Stimulated activated CD4-positive, alpha-beta T cell treated with anti-CD3 and anti-CD28 coated beads, TNF-alpha, amount 100 ng/mL, for 1 hour (primary cell): ENCODE measurements at places on chromosomes 5 and 9.

DNA sequence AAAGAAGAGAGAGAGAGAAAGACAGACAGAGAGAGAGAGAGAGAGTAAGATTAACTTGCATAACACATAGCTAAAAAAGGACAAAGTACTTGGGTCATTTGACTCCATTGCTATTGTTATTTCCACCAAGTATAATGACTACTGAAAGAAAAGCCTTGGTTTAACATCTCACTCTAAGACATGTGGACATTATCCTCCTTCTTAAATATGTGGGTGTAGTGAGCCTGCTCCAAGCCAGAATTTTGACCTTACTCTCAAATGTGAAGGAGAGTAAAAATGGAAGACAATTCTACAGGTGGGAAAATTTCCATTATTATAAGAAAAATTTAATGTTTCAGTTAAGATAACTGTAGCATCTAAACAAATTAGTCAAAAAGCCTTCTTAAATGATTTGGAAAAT lies 8.5 kb upstream of the MARCOL start:
- DNase-seq, result no peak

DNA sequence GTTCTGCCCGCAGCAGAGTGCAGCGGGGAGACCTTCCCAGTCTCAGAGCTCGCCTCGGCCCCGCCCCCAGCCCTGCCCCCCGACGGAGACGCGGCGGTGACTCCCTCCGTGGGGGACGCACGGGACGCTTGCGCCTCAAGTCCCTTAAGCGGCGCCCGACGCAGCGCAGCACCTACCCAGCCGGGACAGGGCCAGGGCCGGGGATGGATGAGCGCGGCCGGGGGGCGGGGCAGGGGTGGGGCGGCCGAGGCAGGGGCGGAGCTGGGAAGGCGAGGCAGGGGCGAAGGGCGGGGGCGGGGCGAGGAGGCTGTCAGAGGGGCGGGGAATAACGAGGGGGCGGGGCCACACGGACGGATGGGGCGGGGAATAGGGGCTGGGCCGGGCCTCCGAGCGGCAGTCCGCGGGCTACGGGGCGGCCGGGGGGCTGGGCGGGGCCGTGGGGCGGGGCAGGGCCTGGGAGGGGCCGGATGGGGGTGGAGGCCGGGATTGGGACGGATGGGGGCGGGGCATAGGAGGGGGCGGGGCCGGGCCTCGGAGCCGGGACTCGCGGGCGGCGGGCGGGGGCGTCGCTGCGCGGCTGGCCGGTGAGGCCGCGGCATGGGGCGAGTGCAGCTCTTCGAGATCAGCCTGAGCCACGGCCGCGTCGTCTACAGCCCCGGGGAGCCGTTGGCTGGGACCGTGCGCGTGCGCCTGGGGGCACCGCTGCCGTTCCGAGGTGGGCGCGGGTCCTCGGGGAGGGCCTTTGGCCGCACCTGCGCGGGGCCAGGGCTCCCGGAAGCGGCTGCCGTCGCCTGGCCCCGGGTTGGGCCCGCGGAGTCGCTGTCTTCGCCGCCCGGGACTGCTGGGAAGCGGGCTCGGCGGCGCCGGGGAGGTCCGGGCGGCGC lies at the start of gene ARRDC1:
TSS of gene ARRDC1 (plus strand) at position 566 of the 884 bp plus-strand sequence. CDS start at position 598, 32 bp downstream.
- DNase-seq, result peak; percentile 88

GRCh38 chr5:28967848-28968247 lies 1929.5 kb upstream of the CDH9 start:
- no peak for DNase-seq

DNA sequence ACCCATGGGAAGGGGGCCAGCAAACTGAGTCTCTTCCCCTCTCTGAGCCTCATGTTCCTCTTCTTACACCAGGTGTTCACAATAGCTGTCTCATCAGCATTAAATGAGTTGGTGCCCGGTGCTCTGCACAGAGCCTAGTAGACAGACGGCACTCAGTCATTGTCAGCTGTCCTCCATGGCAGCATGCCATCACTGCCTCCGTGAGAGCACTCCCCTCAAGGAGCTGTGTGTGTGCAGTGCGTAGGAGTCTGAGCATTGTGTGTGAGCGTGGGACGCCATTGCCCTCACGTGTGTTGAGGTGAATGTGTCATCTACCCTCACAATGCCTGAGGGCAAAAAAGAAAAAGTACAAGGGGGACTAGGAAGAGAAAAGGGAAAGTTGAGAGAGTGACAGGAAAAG lies 536.5 kb downstream of the CDK5RAP2 start:
- no peak for DNase-seq

- no peak for DNase-seq
Observed at GRCh38 chr9:136844761-136845464, 2.6 kb downstream of the AJM1 start.

- DNase-seq, result no peak
Observed at GRCh38 chr5:93423300-93423699, 157.7 kb downstream of the NR2F1-AS1 start.

- no peak for DNase-seq
Observed at GRCh38 chr5:97499605-97500004, 316.6 kb upstream of the RIOK2 start.

- DNase-seq, result no peak
Observed at GRCh38 chr5:60435808-60436207, 264.2 kb downstream of the DEPDC1B start.

DNA sequence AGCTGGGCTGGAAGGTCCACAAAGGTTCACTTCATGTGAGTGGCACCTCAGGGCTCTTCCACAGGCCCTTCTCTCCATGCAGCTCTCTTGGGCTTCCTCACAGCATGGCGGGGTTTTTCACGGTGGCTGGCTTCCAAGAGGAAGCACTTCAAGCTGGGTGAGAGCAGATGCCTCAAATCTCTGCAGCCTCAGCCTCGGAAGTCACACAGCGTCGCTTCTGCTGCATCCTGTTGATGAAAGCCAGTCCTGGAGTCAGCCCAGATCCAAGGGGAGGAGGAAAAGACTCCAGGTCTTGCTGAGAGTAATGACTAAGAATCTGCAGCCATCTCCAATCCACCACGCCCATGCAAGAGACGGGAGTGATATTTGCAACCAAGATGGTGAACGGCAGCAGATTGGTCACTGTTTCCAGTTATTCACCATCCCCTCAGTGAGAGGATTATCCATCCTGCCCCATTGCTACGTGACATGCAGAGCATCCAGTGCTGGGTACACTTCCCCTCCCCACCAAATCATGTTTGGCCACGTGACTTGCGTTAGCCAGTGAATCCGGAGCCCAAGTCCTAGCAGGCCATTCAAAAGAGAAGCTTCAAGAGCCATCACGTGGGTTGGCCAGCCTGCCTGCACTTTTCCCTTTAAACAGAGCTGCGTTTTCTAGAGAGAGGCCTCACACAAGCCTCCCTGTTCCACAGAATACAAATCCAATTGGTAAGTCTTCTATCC lies 173.9 kb downstream of the C9orf50 start:
- no peak for DNase-seq

GRCh38 chr9:27565696-27566095 lies 7.6 kb downstream of the C9orf72 start:
- DNase-seq, result no peak

- no peak for DNase-seq
Observed at GRCh38 chr9:77601476-77602099, 46.5 kb downstream of the GNA14 start.

GRCh38 chr9:81391457-81391825 lies 297.9 kb downstream of the TLE1 start:
- DNase-seq, result no peak

DNA sequence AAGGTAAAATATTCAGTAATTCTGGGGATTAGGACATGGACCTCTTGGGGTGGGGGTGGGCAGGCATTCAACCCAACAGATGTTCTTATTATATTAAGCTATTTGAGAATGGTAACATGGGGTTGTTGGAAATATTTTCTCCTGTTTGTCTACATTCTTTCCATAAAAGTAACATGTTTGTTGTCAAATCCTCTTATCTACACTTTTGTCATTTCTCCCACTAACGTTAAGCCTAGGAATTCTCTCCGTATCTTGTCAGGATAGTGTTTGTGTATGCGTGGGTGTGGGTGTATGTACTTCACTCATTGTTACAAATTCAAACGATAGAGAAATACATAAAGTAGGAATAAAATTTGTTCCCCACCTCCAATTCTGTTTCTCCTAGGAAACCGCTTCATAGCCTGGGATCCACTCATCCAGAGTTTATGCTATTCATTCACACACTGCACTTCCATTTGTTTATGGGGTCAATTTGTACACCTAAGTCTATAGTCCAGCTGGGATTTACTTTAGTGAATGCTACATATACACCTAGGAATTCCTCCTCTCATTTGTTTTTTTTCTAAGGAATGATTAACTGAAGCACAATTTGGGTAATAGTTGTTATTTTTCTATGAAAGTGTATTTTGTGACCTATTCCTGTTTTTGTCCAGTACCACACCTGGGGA lies 216.8 kb downstream of the DCP2 start:
- no peak for DNase-seq

DNA sequence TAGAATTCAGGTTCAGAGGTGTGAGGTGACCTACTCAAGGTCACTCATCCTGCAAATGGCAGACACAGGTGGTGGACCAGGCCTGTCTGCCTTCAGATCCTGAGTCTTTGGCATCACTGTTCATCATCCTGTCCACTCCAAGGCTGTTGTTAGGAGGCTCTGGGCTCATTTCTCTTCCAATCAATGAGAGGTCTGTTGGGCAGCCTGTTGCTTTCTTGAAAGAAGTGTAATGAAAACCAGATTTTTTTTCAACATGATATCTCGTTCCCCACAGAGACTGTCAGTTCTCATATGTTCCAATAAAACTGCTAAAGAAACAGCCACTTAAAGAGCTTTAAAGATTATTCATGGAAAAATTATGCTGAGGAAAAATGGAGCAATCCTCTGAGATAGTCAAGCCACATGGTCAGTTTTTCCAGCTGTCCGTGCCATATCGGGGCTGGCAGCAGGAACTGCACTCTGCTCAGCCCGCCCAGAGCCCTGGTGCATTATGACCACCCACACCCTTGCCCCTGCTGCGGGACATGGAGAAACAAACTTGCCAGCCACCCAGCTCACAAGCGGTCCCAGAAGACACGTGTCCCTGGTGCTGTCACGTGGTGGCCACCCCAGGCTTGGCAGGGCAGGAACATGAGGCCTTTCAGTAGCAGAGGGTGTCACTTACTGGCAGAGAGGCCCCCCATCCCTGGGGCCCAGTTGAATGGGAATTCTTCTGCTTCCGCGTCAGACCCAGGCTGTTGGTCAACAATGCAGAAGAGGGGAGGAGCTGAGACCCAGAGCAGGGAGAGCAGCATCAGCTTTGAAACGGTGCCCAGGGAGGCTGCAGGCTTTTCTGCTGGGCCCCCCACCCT lies 63.7 kb upstream of the ANGPTL2 start:
- no peak for DNase-seq

GRCh38 chr5:74164725-74165235 lies 475.7 kb downstream of the ENC1 start:
- DNase-seq, result no peak
